ENCODE measurements at places on chromosomes 7 and 10. TPM values are rescaled to one million over a fixed set of nuclear protein-coding genes. Genes with fewer than 3 reads are reported as not detected.

The PNLIP gene
- polyA plus RNA-seq: not detected

The SHH gene
- not detected for polyA plus RNA-seq

The ACTL6B gene
- not detected for polyA plus RNA-seq

The KIF11 gene
- 0.64 TPM for polyA plus RNA-seq

The AGR3 gene
- not detected for polyA plus RNA-seq

The PAX4 gene
- not detected for polyA plus RNA-seq

The AKR1C4 gene
- polyA plus RNA-seq: not detected

The LEP gene
- polyA plus RNA-seq: not detected

The TMEM178B gene
- 0.28 TPM for polyA plus RNA-seq

The TRIM73 gene
- 4.3 TPM for polyA plus RNA-seq

The C10orf67 gene
- 0.06 TPM for polyA plus RNA-seq

The GPER1 gene
- polyA plus RNA-seq: 3.2 TPM

The CNPY1 gene
- polyA plus RNA-seq: not detected

The ANKRD2 gene
- polyA plus RNA-seq: not detected

The PPP1R17 gene
- polyA plus RNA-seq: not detected

The TAS2R4 gene
- polyA plus RNA-seq: 0.22 TPM

The TMEM184A gene
- polyA plus RNA-seq: not detected

The SPDYE9 gene
- not detected for polyA plus RNA-seq

The NPTX2 gene
- not detected for polyA plus RNA-seq

The AZGP1 gene
- polyA plus RNA-seq: not detected

The CDC14C gene
- polyA plus RNA-seq: not detected

The CPN1 gene
- polyA plus RNA-seq: not detected

The BHLHA15 gene
- polyA plus RNA-seq: 0.66 TPM

The LRCH4 gene
- 289 TPM for polyA plus RNA-seq

The EBF3 gene
- polyA plus RNA-seq: not detected

The LRRC17 gene
- 1.4 TPM for polyA plus RNA-seq

The NRCAM gene
- 0.75 TPM for polyA plus RNA-seq

The SLC26A3 gene
- not detected for polyA plus RNA-seq

The ANKRD30A gene
- not detected for polyA plus RNA-seq

The LRRTM3 gene
- polyA plus RNA-seq: not detected

The MMRN2 gene
- 1.0 TPM for polyA plus RNA-seq

The SNX10 gene
- 29.2 TPM for polyA plus RNA-seq

The ACTA2 gene
- 0.69 TPM for polyA plus RNA-seq

The CHCHD1 gene
- polyA plus RNA-seq: 8.8 TPM

The FAM131B gene
- not detected for polyA plus RNA-seq

The GUSB gene
- polyA plus RNA-seq: 91.4 TPM

The INHBA gene
- polyA plus RNA-seq: not detected

The CLRN3 gene
- not detected for polyA plus RNA-seq

The TRIM50 gene
- not detected for polyA plus RNA-seq

The ALDH18A1 gene
- 15.9 TPM for polyA plus RNA-seq

The PDK4 gene
- polyA plus RNA-seq: 0.29 TPM

The MSMB gene
- polyA plus RNA-seq: not detected

The UTF1 gene
- polyA plus RNA-seq: 0.10 TPM

The LRRC61 gene
- polyA plus RNA-seq: 5.3 TPM

The TMEM140 gene
- polyA plus RNA-seq: 3.6 TPM

The LOXL4 gene
- 0.12 TPM for polyA plus RNA-seq

The NEUROD6 gene
- polyA plus RNA-seq: not detected

The MSRB2 gene
- polyA plus RNA-seq: 2.0 TPM

The DGKI gene
- not detected for polyA plus RNA-seq

The PSMA2 gene
- 26.3 TPM for polyA plus RNA-seq

The CRYGN gene
- polyA plus RNA-seq: not detected
